ENCODE measurements at places on chromosomes 7 and 10.

- no peak for DNase-seq
Observed at GRCh38 chr7:139845443-139845805, 16.4 kb downstream of the TBXAS1 start.

DNA sequence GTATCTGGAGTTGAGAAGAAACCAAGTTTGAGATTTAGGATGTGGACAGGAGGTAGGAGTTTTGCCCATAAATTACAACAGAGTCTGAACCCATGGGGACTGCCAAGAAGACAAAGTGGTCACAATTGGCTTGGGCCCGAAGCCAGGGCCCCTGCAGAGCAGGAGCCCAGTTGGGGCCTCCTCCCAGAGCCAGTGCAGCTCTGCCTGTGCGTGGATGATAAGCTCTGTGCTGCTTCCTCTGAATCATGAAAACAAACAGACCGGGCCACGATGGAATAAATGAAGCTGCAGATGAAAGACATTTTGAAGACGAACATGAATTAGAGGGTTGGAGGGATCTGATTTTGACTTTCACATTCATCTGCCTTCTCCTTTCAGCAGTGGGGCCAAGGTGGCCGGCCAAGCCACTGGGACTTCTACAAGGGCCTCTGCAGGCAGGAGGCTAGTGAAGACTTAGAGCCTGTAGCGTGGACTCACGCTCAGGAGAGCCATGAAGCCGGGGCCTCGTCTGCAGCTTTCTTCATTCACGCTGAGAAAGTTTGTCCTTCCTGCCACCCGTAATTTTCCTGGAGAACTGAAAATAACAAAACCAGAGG, 156.8 kb upstream of the LYZL1 start:
- DNase-seq: no peak

- no peak for DNase-seq
Observed at GRCh38 chr10:104707602-104708459, 66.7 kb downstream of the SORCS3 start.

GRCh38 chr10:30366351-30366750, 17.3 kb upstream of the MTPAP start:
- no peak for DNase-seq

DNA sequence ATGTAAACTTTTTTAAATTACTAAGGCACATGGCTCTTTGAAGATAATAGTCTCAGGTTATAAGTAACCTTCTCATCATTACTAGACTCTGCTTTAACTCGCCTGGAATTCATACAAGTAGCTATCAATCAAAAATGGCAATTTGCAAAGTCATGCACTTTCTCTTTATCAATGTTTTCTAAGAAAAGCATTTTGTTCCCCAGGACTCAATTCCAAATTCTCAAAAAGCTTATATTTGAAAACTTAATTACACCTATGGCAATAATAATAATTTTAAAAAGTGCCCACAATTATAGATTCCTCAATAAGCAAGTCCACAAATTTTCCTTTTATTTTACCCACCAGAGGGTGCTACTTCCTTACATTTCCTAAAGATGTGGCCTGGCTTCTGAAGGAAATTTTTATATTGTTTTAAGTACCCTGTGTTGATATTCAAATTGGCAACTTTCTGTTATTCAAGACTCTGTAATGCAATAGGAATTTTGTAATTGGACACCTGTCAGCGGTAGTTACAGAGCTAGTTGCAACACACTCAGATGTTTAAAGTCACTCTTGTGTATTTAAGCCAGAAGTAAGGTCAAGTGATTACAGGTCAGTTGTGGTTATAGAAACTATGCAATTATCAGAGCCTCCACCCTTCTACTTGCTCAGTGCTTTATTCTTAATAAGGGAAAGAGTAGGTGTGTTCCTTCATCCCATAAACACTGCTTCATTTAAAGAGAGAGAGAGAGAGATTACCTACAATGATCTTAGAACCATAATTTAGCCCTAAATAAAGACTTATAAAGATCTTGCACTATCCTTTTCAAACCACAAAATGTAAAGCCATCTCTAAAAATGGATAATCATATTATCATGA, 47.1 kb upstream of the HYAL4 start:
- DNase-seq: peak; percentile 67

DNA sequence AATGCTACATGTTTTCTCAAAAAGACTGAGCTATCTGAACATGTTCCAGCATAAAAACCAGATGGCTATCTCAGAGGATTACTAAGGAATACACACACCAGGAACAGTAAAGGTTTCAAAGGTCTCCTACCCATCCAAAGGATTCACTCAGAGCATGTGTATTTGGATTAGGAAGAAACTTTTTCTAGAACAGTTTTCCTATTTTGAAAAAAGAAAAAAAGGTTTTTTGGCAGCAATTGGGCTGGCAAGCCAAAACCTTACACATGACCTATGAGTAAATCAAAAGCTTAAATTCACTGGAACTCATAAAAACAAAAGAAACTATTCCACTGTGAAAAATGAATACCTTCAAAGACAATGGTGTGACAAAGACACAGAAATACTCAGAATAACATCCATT, 9.6 kb downstream of the TPK1 start:
- DNase-seq: no peak
